ENCODE measurements at places on chromosomes 1 and 21.

- H3K4me3 ChIP-seq: no peak overlapping the region
- H3K4me1 ChIP-seq: no peaks in the 10 kb centered on the region
- DNase-seq: no peak
- no peak overlapping the region for H3K27ac ChIP-seq
Observed at GRCh38 chr1:50110656-50111055, 1.9 kb downstream of the ELAVL4 start.

DNA sequence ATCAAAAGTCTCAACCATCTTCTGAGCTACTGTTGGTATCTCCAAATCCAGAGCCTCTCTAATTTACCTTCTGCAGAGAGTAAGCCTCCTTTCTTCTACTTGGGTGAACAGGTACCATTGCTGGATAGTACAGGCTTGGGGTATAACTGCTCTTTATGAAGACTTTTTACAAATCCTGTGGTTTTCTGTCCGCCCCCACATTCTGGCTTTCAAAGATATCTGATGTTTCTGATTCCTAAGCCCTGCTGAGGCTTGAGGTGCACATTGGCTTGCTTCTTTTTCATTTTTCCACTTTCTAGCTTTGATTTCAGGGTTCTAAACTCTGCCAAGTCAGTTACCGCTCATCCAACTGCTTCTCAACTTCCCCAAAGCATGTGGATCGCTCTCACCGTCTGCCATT, 37.1 kb downstream of the TENT5C start:
- no peaks in the 10 kb centered on the region for H3K36me3 ChIP-seq
- no peaks in the 10 kb centered on the region for H3K27me3 ChIP-seq
- H3K27ac ChIP-seq: no peak overlapping the region
- H3K4me1 ChIP-seq: no peaks in the 10 kb centered on the region
- H3K4me3 ChIP-seq: no peak overlapping the region

GRCh38 chr21:45640888-45641479, 2.5 kb upstream of the PCBP3 start:
- no peak overlapping the region for H3K4me3 ChIP-seq
- no peak overlapping the region for H3K27ac ChIP-seq
- no peak for DNase-seq

DNA sequence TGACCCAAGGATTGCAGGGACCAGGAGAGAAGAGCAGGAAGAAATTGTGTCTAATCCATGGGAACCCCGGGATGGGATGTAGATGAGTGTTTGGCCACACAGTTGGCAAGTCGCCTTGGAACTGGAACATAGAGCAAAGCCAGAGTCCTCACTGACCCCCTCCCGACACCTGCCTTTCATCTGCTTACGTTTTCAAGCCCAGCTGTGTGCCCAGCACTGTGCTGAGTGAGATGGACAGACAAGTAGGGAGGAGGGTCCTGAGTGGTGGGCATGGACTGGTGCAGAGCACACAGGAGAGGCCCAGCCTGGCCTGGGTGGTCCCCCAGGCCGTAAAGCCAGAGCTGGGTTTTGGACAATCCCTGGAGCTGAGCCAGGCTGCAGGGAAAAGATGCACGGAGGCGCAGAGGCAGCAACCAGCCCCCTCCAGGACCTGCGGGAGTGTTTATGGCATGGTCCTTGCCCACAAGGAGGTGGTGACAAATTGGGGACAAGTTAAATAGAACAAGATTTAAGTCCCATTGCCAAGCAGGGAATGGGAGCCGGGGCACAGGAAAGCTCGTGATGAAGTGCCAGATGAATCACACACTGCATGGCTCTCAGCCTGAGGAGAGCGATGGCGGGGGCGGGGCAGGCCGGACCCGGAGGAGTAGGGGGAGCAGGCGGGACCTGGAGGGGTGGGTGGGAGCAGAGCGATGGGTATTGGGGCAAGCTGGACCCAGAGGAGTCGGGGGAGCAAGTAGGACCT, 157.8 kb upstream of the VAMP3 start:
- H3K27ac ChIP-seq: no peak overlapping the region
- H3K4me3 ChIP-seq: no peak overlapping the region
- DNase-seq: no peak
- H3K27me3 ChIP-seq: no peaks in the 10 kb centered on the region

GRCh38 chr1:224069138-224069537, 44.8 kb upstream of the FBXO28 start:
- no peak overlapping the region for H3K4me3 ChIP-seq
- DNase-seq: no peak
- H3K36me3 ChIP-seq: no peaks in the 10 kb centered on the region
- no peaks in the 10 kb centered on the region for H3K27me3 ChIP-seq
- no peaks in the 10 kb centered on the region for H3K4me1 ChIP-seq
- H3K27ac ChIP-seq: no peak overlapping the region
